Naive thymus-derived CD8-positive, alpha-beta T cell (primary cell): ENCODE measurements at places on chromosomes 1 and 21.

DNA sequence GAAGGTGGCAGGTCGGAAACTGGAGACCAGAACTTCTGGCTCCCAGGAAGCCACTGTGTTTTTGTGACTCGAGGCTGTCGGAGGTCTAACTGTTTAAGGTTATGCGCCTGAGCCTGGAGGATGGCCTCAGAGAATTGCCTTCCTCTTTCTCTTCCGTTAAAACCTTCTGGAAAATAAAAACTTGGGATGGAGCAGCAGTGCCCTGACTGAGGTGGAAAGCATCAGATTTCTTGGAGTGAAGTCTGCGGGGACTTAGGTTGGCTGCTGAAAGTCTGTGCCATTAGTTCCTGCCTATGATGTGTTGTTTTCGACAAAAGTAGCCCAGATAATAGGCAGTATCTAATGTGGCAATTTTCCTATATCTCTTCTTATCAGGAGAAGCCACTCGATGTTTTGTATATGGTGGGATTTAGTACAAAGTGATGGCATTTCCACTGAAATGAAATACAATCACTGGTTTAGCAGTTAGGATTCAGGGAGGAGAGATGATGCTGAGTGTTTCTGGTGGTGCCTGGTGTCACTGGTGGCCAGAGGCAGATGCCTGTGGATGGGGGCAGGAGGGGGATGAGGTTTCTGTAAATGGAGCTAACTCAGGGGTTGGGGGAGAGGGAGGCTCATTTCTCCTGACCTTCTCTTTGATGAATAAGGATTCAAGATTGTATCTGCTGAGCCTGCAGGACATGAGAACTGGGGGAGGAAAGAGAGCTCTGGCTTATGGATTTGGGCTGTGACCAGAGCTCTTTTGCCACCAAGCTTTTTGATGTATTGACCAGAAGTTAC, 150.8 kb downstream of the CAMTA1 start:
- DNase-seq: no peak

GRCh38 chr1:190597294-190597693, 119.6 kb upstream of the BRINP3 start:
- no peak for DNase-seq

GRCh38 chr1:224054611-224055010, 59.3 kb upstream of the FBXO28 start:
- no peak for DNase-seq

DNA sequence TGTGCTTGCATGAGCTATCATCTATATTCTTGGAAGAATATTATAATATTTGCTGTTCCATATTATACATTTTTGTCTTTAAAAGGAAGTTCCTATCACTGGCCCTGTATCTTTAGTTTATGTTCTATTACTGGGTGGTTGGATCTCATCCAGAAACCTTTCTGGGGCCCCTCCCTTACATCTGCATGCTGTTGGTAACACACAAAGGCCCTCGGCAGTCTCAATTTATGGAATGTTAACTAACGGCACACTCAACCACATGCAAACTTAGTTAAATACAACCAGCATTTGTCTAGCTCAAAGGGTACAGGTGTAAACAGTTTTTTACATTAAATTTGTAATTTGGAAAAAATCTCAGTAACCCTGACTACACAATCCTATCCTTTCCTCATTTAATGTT, 9.7 kb upstream of the HYI start:
- DNase-seq: no peak

- no peak for DNase-seq
These were observed 31.6 kb upstream of the PDE9A start for GRCh38 chr21:42621819-42622177.

DNA sequence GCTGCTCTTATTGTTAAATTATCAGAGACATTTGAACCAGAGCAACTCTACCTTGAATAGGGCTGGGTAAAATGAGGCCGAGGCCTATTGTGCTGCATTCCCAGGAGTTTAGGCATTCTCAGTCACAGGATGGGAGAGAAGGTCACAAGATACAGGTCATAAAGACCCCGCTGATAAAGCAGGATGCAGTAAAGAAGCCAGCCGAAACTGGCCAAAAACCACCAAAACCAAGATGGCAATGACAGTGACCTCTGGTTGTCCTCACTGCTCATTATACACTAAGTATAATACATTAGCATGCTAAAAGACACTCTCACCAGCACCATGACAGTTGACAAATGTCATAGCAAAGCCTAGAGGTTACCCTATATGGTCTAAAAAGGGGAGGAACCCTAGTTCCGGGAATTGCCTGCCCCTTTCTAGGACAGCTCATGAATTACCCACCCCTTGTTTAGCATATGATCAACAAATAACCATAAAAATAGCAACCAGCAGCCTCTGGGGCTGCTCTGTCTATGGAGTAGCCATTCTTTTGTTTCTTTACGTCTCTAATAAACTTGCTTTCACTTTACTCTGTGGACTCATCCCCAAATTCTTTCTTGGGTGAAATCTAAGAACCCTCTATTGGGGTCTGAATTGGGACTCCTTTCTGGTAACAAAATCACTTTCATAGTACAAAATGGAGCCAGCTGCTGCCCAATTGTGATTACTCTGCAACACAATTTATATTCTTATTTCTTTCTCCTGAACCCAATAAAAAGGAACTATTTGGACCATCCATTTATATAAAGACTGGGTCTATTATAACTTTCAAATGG, 179.6 kb downstream of the TGFBR3 start:
- DNase-seq: no peak

DNA sequence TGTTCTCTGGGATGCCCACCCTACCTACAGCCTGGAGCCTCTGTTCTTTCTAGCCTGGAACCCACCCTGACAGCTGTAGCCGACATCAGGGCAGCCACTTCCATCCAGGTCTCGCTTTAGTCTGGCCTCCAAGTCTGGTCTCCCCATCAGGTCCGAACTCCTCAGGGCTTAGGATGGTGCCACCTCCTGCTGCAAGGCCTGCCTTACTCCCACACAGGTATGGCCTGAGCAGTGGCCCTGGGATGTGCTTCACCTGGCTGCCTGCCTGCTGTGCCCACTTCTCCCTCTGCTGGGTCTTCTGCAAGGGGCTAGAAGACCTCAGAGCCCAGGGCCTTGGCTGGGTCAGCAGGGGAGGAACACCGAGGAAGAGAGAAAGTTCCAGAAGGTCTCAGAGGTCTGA, 35.7 kb upstream of the MAGOH start:
- no peak for DNase-seq

DNA sequence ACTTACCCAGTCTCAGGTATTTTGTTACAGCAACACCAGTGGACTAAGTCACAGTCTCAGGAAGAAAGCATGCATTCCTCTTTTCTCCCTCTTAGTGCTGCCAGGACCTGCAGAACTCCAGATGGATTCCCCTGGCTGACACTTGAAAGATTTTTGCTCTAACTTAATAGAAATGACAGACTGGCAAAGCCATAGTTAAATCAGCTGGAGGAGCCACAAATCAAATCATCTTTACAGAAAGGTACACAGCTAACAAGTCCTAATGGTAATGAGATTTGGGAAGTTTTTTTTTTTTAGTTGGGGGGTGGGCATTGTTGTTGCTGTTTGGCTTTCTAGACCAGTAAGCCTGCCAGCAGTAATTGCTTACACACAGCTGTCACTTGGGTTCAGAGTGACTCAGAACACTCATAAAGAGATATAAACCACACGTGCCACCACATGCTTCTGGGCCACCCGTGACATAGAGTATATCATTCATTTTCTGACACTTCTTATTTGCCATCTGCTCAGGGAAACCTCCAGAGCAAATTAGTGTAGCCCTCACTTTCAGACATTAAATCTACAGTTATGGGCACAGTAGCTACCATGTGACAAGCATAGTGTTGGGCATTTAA, 72.4 kb downstream of the FH start:
- no peak for DNase-seq

DNA sequence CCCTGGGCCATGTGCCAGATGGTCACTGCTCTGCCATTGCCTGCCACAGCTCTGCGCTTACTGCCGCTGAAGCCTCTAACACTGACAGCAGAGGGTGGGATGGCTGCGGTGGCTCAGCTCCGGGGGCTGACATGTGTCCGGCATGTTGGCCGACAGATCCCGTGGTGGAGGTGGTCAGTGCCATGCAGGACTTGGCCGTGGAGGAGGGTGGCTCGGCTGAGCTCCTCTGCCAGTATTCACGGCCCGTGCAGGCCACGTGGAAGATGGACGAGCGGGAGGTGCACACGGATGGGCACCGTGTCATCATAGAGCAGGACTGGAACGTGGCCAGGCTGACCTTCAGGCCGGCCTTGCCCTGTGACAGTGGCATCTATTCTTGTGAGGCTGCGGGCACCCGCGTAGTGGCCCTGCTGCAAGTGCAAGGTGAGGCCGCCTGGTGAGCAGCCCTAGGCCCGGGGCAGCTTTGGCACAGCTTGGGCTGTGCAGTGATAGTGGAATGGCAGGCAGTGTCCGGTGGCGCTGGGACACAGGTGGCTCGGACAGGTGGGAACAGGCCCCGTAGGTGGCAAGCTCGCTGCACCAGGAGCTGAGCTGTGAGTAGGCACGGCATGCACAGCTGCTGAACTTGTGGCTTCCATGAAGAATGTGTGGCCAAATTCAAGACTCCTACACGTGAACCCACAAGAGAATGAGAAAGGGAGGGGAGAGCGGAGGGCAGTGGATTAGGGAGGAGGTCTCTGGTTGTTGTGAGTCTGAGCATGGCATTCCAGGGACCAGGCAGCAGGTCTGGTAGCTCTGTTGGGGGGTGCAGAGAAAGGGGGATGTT, 91.8 kb downstream of the TRIM11 start:
- no peak for DNase-seq

DNA sequence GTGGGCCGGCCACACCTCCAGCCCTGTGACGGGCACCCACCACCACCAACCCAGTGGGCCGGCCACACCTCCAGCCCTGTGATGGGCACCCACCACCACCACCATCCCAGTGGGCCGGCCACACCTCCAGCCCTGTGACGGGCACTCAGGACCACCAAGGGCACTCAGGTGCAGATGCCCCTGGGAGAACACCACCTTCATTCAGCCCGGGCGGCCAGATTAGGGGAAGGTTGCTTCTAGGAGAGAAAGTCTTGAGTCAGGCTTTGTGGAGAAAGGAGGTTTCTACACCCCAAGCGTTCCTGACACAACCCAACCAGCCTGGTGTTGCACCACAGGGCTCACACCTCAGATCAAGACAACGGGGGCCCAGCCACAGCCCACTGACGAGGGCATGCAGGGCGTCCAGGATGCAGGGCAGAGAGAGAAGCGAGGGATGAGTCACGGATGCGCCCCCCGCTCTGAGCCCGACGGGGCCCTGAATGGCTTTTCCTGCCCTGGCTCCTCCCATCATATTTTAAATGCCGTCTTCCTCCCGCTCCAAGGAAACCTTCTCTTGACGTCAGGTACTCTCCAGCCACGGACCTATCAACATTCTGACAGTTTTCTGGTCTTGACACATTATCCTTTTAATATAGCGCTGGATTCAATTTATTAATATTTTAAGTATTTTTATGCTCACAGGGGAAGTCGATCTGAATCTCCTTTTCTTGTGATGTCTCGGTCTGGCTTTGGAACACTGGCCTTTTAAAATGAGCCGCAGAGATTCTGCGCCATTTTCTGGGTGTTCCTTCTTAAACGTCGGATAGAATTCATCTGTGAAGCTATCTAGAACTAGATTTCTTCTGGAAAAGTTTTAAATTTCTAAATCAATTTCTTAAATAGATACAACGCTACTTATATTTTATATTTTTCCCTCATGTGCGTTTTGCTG, 631 bp upstream of the SPATC1L start:
- DNase-seq: peak; percentile 82

DNA sequence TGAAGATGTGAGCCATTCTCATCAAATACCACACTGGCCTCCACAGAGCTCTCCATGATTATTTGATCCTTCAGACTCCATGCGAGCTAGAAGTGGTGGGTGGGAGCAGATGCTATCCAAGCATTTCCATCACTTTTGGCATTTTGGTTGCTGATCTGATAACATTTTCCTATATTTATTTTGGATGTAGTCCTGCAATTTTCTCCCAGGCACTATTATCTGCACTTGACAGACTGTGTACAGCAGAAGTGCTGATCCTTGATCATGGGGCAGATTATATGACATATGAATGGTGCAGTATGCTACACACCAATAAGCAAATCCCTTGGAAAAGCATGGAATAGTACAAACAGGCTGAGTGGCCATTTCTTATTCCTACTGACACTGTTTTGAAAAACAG, 167.6 kb upstream of the LRRC7 start:
- no peak for DNase-seq

DNA sequence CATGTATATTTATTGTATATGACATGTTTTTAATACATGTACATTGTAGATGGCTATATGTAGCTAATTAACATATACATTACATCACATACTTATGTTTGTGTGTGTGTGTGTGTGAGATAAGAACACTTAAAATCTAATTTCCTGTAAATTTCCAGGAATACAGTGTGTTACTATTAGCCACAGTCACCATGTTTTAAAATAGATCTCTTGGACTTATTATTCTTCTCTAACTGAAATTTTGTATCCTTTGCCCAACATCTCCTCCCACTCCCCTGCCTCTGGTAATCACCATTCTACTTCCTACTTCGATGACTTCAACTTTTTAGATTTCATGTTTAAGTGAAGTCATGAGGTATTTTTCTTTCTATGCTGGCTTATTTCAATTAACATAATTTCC, 64.8 kb downstream of the FCRL5 start:
- DNase-seq: no peak

GRCh38 chr1:205353612-205354011, 3.1 kb downstream of the KLHDC8A start:
- no peak for DNase-seq

DNA sequence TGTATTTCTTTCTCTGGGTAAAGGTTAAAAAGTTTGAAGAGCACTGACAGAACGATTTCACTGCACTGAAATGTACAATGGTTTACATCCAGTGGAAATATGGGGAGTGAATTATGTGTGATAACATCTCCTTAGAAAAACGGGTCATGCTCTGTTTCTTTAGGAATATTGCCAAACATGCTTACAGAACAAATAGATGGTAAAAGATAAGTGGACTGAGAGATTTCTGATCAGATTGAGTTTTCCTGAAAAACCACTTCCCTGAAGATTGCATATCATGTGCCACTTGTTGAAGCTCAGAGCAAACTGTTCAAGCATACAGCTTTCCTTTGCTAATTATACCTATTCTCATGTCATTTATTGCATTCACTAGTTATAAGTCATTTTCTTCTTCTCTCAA, 29.9 kb upstream of the DISP1 start:
- no peak for DNase-seq

DNA sequence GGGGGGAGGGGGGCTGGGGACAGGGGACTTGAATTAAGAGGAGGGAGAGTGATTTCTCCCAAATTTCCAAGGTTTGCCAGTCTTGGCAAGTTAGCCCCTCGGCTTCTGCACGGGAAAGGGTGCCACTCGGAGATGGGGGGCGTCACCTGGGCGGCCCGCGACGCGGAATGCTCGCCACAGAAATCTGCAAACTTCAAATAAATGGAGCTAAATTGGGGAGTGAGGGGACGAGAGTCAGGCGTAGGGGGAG, 885 bp upstream of the SSBP3 start:
- no peak for DNase-seq
